A172 (cell line): ENCODE measurements at places on chromosomes 11 and 22.

- DNase-seq, result no peak
Observed at GRCh38 chr11:81026032-81026431, 1585.2 kb upstream of the TENM4 start.

- DNase-seq, result no peak
Observed at GRCh38 chr11:27462543-27462942, 10.0 kb downstream of the LGR4 start.

GRCh38 chr11:131217313-131218310 lies 152.8 kb upstream of the NTM start:
- no peak for DNase-seq

- no peak for DNase-seq
Observed at GRCh38 chr11:88544656-88545280, 207.2 kb upstream of the CTSC start.

DNA sequence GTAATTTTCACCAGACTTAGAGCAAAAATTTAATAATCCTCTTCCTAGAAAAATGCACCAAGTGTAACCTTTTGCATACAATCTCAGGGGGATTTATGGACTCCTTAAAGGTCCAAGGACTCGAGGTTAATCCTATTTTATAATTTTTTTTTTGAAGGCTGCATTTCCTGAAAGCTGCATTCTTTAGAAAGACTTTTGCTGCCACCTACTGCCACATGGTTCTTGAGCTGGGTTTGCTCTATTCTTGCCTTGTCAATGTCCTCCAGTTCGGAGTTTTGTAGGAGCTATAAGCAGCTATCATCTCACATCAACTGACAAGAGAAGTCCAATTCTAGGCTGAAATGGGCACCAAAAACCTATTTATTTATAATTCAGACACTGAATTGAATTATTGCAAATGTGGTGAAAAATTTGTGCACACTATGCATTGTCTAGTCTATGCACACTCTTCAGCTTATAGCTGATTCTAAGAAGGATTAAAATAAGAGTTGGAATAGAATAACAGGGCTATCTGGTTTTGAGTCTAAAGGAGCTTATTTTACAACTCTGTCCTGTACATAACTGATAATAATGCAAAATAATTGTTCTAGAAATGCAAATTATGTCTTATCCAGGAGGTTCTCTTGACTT lies 31.3 kb downstream of the TRAF6 start:
- DNase-seq, result peak; percentile 66

DNA sequence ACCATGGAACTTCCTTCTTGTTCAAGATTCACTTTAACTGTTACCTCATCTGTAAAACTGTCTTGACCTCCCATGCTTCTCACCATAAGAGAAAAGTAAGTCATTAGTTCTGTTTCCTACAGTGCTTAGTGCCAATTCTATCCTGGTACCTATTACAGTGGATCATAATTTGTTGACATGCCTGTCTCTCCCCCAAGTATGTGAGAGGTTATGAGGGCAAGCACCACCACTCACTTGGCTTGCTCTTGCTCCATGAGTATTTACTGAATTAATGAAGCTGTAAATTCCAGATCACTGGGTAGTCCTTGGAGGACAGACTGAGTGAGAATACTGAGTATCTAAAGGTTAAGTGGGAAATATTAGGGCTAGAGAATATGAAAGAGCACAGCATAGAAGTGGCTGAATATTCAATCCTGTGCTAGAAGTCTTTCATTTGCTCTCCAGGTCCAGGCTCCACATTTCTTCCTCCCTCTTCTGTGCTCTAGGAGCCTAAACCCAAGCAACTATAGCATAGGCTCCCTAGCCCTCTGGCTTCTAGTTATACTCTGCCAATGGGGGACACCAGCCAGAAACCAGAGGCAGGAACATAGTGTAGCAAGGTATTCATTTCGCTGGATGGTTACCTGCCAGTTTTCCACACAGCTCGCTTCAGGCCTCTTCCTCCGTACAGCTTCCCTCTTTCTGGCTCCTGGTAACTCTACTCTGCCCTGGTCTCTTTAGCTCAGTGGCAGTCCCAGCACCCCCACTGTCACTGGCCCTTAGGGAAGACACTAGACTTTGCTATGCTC lies 118.2 kb upstream of the SLC5A12 start:
- no peak for DNase-seq

GRCh38 chr11:13595166-13595565 lies 73.3 kb upstream of the FAR1 start:
- no peak for DNase-seq

- no peak for DNase-seq
Observed at GRCh38 chr22:26546282-26546681, 34.0 kb upstream of the TFIP11 start.
